ENCODE measurements at places on chromosomes 6 and 20.

DNA sequence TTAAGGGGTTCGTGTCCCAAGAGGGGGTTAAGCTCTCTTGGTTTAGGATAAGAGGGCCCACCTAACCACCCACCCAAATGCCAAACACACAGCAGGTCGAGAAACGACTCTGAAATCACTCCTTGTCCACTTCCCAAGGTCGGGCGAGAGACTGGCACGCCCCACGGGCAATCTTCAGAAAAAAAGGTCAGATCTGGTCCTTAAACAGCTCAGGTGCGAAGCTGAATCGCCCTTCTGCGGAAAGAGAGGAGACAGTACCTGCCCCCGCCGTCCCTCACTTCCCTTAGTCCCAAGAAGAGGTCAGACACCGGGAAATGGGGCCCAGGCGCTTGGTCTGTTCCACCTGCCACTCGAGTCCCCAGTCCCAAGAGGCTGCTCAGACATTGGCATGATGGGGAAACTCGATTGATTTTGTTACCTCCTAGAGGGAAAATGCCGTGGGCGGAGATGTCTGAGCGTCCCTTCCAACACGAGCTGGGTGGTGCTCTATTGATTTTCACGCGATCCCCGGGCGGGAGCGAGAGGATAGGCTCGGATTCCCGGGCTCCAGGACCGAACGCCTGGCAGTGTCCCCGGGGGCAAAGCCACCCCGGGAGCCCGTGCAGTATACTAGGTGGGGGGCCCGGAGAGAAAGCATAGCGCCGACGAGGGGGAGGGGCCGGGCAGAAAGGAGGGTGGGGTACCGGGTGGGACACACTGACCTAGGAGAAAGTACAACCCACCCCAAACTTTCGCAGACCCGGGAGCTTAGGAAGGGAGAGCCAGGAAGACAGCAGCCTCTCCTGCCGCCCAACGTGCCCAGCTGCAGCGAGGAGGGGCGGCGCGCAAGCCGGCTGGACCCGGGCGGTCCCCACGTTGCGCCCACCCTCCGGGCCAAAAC is 1.1 kb upstream of the SAMD5 start:
- no peak for DNase-seq

DNA sequence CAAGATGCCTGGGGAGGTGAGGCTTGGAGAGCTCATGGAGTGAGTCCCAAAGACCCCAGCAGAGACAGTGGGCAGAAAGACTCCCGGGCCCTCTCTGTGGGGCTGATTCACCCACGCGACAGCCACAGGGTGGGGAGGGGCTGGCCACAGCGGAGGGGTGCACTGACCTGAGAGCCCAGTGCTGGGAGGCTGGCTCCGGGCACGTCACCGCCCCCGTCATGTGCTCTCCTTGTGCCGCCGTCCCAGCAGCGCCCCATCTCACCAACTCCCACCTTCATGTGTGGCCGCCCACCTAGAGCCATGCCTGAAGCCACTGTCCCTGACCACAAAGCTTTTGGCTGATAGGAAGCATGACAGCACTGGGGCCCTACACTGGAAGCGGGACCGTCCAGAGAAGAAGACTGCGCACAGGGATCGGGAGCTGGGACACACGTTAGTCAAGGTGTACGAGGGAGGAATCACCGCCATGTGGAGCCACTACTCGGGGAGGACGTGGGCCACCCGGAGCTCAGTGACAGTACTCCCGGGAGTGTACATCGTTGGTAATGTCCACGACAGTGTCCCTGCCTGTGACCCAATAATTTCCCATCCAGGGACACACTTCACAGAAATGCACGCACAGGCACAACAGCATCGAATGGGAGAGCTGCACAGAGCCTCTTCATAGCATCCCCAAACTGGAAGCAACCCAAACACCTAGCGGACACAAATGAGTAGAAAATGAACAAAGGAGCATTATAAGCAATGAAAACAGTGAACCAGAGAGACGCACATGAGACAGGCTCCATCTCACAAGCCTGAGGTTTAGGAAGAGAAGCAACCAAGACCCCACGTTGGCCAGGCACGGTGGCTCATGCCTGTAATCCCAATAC is 28.4 kb upstream of the FOXC1 start:
- DNase-seq, result no peak

DNA sequence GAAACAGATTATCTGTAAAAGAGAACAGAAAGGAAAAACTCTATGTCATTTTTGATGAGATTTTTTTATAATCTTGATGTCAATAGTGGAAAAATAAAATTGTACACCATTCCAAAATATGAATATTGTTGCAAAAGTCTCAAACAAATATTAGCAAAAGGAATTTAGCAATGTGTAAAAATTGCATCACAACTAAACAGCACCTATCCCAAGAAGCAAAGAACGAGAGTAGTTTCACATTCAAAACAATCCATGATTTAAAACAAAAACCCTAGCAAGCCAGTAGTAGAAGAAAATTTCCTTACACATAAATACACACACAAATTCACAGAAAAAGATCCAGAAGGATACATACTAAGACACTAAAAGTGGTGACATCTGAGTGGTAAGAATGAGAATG is 38.4 kb downstream of the LCA5 start:
- no peak for DNase-seq

DNA sequence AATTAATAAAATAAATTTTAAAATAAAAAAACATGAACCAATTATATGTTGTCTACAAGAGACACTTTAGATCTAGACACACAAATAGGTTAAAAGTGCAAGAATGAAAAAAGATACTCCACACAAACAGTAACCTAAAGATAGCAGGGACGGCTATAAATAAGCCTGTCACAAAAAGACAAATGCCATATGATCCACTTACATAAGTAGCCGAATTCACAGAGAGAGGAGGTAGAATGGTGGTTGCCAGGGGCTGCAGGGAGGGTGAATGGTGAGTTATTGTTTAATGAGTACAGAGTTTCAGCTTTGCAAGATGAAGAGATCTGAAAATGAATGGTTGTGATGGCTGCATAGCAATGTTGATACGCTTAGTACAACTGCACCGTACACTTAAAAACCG is 32.7 kb downstream of the KATNA1 start:
- DNase-seq, result no peak

DNA sequence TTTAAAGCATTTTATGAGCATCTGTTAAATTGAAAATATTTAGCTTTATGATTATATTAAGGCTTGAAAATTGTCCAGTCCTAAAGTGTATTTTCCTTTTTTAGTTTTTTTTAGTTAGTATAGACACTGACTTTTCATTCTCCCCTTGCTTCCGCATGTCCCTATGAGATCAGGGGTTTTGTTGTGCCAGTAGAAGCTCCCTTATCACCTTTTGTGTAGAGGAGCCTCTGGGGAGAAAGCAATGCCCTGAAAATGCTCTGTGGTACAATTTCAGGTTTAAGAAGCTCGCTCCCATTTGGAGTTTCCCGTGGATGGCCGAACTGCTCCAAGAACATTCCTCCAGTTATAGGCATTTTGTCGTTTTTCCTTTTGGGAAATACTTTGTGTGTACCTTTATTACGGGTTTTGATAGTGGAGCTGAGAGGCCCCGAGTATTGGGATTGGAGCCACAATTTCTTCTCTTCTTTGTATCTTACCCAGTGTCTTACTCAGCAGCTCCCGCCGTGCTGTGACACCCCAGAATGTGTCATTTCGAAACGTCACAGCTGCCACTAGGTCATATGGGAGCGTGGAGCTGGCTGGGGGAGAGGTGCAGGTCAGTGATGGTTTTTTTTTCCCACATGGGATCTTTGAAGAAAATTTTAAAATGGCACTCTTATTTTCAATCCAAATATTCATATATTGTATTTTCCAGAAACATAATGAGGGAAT is 49.9 kb downstream of the RPRD1B start:
- no peak for DNase-seq

DNA sequence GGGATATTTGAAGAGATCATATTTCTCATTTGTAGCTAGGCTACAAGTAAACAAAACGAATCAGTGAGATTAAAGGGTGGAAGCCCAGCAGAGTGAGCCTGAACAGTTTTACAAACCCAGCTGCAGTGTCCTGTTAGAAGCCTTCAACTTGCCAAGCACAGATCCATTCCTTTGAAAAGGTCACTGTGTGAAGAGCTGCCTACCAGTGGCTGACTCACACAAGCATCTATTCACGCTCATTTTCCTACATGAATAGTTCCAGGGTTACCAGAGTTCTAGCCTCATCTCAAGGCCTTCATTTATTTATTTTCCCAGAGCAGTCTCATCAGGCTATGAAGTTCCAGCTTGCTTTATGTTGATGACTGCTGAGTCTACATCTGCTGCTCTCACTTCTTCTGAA is 25.7 kb upstream of the MLIP start:
- peak; percentile 49 for DNase-seq

GRCh38 chr20:12511499-12511898 is 497.3 kb upstream of the SPTLC3 start:
- no peak for DNase-seq

- no peak for DNase-seq
Observed at GRCh38 chr6:32196682-32197616, 4.5 kb upstream of the GPSM3 start.

DNA sequence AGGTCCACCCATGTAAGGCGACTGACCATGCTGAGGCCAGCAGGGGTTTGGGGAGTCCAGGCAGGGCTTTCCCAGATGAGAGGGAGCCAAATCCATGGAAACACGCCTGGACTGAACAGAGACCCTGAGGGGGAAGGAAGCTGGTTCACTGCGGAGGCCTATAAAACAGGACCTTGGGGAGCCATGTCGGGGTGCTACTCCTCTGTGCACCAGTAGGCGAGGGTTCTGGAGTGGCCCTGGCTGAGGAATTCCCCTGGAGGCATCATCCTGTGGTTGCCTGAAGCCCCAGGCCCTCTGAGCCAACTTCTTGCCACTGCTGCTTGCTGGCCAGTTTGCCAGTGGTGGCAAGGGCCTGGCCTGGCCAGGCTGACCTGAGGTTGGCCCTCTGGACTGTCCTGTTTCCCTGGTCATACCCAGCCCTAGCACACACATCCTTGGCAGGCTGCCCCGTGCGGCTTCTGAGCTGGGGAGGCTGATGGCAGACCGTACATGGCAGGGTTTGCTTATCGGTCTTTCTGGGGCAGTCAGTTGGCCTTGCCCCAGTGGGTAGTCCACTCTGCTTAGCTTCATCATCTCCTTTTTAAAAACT is 2.2 kb upstream of the LRRN4 start:
- DNase-seq, result no peak

DNA sequence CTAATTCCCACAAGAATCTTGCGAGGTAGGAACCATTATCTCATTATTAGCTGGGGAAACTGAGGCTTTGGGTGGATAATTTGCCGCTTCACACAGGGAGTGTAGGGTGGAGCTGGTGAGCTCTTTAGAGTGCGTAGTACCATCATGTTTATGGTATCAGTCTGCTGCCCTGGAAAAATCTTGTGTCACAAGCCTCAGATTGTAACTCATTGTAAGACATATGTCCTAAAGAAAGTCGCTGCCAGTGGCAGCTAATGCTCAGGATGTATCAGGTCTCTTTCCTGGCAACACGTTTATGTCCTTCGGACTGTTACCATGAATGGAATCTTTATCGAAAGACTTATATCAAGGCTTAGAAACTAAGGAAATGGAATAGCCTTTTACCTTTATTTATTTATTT is 1.9 kb downstream of the ZFAND3 start:
- DNase-seq, result no peak

DNA sequence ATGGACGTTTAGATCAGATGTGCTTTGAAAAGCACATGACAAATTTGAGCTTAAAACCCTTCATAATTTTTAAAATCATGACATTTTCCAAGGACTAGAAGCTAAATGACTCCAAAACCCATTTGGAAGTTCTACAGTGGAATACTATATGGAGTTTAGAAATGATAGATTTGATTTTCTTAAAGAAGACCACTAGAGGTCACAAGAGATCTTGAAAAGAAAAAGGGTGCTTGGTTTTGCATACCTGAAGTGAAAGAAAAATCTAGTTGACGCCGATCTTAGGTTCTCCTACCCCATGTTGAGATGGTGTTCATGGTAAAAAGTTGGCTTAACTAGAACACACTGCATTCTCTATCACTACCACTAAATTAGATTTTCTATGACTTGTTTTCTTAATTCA is 31.5 kb downstream of the CFAP61 start:
- no peak for DNase-seq

DNA sequence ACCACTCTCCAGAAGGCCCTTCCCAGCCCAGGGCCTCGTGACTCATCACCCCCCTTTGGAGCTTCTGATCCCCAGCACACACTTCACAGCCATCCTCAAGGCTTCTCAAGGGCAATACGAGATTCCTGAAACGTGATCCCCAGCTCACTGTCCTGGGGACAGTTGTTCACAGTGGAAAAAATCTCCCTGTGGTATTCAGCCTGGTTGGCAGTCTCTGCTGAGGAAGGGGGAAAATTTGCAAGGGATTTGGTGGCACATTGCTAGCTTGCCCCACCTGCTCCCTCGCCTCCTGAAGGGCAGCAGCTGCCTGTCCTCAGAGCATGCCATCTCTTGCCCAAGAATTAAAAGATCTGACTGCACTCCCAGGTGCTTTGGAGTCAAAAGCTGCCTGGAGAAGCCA is 20.7 kb upstream of the PKHD1 start:
- DNase-seq, result no peak

DNA sequence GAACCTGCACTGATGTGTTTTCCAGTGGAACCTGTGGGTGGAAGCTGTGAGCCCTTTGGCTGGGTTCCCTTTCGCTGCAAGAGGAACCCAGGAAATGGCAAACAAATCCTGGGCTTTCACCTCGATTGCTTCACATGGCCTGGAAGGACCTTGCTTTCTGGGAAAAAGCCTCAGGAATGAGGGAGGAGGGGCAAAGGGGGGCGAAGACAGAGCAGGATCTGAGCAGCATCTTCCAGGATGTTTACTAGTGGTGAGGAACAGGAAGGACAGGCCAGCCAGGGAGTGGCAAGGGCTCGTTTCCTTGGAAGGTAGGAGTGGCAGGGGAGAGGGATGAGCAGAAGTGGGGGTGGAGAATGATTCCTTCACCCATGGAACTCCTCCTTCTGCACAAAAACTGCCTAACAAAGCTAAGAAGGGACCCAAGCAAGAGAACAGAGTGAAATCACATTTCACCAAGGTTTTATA is 5.9 kb downstream of the SLC2A10 start:
- no peak for DNase-seq

- peak; percentile 88 for DNase-seq
Observed at GRCh38 chr6:169097381-169097959, 156.2 kb downstream of the THBS2 start.

- no peak for DNase-seq
Observed at GRCh38 chr6:164337024-164337924, 922.8 kb downstream of the QKI start.

DNA sequence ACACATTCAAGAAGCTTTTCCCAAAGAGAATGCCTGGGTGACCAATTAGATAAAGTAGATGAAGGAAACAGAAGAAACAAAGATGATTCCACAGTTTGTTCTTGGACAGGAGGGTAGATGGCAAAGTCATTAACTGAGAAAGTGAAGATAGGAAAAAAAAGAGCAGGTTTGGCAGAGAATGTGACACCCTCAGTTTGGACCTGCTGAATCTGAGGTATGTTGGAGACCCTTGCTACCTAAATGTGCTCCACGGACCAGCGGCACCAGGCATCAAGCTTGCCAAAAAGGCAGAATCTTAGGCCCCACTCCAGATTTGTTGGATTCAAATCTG is 49.7 kb downstream of the ARHGAP18 start:
- DNase-seq, result no peak

GRCh38 chr6:30121446-30122366 is 8.8 kb upstream of the TRIM31 start:
- no peak for DNase-seq

Measured in smooth muscle cell of the brain vasculature (primary cell).